ENCODE measurements at places on chromosomes 7 and 10.

DNA sequence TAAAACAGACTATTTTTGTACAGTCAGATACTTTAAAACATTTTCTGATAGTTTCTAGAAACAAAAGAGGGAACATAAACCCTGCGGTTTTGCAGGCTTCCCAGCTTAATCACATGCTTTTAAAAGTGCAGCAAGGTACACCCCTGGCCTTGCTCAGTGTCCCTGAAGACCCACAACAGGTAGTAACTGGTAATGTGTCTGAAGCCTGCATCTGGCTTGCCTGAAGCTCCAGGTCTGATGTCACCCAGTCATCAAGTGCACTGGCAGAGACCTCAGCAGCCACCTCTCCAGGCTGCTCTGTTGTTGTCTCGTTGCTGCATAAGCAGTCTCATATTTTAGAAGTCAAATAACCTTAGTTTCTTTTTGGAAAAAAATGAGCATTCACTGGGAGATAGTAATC is 376.1 kb upstream of the MTPN start:
- no peak for DNase-seq

GRCh38 chr10:96672481-96673175 is 47.7 kb downstream of the PIK3AP1 start:
- no peak for DNase-seq

DNA sequence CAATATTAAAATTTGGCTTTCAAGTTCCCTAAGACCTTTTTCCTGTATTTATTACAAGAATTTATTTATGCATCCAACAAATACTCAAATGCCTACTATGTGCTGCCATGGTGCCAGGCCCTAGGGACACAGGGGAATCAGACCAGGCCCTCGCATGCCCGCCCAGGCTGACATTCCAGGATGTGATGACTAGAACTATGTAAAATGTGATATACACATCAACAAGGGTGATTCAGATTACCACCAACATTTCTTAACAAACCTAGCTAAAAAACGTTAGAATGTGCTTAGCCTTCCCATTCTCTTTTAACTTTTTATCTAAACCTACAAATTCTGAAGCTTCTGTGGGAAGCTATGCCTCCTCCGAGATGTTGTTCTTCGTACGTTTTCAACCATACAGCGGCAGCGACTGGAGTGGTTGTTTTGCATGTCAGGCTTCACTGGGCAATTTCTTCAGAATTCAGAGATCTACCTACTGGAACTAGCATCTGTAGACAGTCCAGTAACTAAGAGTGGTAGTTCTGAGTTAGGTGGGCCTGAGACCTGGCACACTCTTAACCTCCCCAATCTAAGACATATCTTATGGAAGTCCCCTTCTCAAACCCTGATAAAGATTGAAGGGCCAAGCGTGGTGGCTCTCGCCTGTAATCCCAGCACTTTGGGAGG is 22.1 kb downstream of the GNA12 start:
- DNase-seq, result peak; percentile 91

- DNase-seq, result peak; percentile 27
These were observed 45.2 kb downstream of the PNLIPRP3 start for GRCh38 chr10:116472891-116473290.

DNA sequence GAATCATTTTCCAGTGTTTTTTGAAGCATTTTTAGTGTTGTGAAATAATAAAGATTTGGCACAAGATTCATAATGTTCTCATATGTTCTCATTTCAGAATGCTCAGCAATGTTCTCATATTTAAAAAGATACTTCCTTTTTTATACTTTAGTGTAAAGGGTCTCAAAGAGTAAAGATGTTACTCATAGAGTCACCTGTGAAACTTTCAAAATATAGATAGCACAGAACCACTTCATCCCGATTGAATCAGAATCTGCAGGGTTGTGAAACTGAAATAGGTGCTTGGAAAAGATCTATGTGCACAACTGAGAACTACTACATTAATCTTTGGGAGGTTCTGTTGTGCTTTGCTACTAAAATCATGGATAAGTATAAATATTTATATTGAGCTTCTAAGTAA is 144.7 kb downstream of the MDFIC start:
- DNase-seq, result no peak

- DNase-seq, result no peak
These were observed 14.0 kb downstream of the ITGB1 start for GRCh38 chr10:32943854-32944661.

- no peak for DNase-seq
These were observed 143.2 kb downstream of the PRKG1 start for GRCh38 chr10:51217505-51217904.

DNA sequence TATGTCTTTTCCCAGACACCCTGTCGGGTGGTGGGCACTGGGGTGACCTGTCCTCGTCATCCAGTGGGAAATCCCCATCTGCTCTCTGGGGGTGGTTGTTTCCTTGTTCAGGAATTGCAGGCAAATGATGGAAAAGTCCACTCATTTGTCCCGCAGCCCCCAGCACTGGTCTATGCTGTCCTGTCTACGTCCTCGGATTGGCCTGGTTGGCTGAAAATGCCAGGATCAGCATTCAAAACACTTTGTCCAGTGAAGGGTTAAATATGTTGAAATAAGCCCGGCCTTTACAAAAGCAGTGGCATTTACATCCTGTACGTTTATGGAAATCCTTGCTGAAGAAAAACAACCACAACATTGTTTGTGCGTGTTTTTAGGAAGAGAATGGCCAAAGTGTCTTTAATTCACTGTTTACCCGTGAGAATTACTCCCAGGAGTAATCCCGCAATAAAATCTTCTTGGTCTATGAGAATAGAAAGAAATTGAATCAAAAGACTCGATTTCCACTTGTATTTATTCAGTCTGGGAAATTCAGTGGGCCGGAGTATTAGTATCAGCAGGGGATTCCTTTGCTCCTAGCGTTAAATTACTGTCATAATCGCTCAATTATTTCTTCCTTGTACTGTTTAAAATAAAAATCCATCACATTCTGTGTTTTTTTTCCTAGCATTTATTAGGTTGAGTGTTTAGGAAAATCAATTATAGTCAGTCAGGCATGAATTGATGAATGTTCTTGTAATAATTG is 116.8 kb upstream of the SH2B2 start:
- no peak for DNase-seq

DNA sequence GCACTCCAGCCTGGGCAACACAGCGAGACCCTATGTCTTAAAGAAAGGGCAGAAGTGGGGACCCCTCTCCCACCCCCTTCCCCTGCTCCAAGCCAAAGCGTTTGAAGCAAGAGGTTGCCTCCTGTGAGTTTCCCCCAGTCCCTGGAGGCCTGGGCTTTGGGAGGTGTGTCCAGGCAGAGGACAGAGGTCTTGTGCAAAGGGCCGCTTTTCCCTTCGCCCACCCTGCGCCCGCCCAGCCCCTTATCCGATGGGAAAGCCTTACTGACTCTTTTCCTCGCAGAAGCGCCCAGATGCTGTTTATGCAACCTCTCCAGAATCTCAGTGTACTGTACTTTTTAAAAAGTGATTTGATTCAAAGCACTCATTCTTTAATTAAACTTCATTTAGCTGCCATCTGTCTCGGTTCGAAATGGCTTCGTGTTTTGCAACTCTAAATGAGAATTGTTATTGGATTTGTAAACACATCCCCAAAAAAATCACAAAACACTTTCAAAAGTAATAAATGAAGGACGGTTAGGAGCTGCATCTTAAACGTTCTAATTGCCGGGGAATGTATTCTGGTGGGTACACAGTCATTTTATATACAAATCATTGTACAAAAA is 50.5 kb upstream of the GTF2I start:
- no peak for DNase-seq

- no peak for DNase-seq
These were observed 2.6 kb downstream of the CNPY4 start for GRCh38 chr7:100122067-100122466.

GRCh38 chr7:84088802-84089201 is 105.8 kb downstream of the SEMA3A start:
- DNase-seq, result no peak

- no peak for DNase-seq
These were observed 942 bp upstream of the KIAA1217 start for GRCh38 chr10:24207781-24208611.

GRCh38 chr7:123571684-123572083 is 14.1 kb upstream of the NDUFA5 start:
- DNase-seq, result no peak

DNA sequence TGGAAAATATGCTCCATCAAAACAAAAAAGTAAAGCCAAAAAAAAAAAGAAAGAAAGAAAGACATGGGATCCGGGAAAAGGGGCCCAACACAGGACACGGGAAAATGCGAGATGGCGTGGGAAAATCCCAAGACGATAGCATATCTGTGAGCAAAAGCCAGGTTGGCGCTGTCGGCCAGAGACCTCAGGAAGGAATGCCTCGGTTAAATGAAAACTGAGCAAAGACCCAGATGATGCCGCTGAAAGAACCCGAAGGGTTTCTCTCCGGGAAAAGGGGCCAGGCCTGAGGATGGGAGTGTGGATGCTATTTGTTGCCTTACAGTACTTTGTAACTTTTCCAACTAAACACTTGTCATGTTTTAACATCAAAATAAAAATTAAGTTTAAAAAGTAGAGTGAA is 49.5 kb upstream of the PPP2R2D start:
- DNase-seq, result peak; percentile 12

- no peak for DNase-seq
These were observed 5.3 kb downstream of the DYDC1 start for GRCh38 chr10:80351220-80351619.

- peak; percentile 20 for DNase-seq
These were observed 62.8 kb downstream of the CXCL12 start for GRCh38 chr10:44322137-44322536.

DNA sequence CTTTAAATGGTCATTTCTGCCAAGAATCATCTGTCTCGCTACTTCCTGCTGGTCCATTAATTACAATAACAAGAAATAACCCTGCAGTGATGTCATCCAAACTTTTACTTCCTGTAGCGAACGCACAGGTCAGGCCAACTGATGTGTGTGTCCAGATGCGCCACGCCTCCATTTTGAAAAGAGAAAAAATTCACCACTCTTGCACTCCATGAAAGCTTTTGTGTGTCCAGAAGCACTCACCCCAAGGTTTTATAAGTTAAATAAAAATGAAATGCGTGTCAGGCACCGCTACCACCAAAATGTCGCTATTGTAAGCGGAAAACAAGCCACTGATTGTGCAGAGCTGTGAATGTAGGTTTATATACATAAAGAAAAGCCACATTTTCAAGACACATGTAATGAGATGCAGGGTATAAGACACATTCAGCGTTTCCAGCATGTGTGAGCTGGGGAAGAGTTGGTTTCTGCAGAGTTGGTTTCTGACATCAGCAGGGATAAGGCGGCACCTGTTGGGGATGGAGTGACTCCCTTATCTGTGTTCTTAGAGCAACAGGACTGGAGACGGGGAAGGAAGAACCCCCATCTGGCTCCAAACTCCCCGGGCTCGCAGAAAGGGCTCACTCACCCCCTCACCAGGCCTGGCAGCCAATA is 83.3 kb downstream of the CTBP2 start:
- no peak for DNase-seq

- no peak for DNase-seq
These were observed 482.0 kb upstream of the MGMT start for GRCh38 chr10:128985036-128985435.

- DNase-seq, result no peak
These were observed 471.7 kb downstream of the AUTS2 start for GRCh38 chr7:70069977-70070376.

- DNase-seq, result peak; percentile 61
These were observed 62.6 kb downstream of the ADK start for GRCh38 chr10:74213571-74214162.

DNA sequence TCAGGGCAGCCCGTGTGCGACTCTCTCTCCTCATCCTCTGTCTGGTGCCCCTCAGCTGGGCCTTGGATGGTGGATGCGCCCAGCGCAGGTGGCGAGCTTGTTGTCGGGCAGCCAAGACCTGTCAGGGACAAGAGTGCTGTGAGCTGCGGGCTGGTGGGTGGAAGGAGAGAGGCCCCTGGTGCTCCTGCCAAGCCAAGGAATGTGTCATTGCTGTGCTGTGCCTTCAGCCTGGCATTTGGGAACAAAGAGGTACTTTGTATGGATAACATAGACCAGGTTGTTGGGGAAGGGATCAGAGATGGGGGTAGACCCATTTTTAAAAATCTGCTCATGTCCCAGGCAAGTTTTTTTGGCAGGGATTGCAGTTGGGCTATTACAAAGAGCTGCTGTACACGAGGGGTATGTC is 120.9 kb downstream of the PKD1L1 start:
- DNase-seq, result no peak

- DNase-seq, result no peak
These were observed 155.7 kb upstream of the TNS3 start for GRCh38 chr7:47737601-47738000.

GRCh38 chr10:17113346-17113745 is 16.3 kb downstream of the CUBN start:
- DNase-seq, result peak; percentile 20

- DNase-seq, result no peak
These were observed 65.6 kb upstream of the TMEM72 start for GRCh38 chr10:44845361-44846175.

- no peak for DNase-seq
These were observed 13.9 kb upstream of the PPP3CB start for GRCh38 chr10:73509695-73510094.

DNA sequence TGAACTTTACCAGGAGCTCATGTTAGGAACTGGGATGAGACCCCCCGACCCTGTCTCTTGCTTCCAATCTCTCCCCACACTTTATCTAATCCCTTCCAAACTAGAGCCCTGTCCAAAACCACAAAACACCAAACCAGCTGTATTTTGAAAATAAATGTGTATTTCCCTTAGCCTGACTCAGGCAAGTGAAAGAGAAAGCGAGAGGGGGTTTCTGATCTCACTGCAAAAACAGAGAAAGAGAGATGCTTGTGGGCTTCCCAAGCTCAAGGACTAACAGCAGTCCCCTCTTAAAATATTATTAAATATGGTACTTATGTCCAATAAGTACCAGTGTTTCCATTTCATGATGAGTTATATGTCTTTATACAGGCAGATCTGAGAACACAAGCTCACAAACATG is 122.0 kb downstream of the AGMO start:
- no peak for DNase-seq

DNA sequence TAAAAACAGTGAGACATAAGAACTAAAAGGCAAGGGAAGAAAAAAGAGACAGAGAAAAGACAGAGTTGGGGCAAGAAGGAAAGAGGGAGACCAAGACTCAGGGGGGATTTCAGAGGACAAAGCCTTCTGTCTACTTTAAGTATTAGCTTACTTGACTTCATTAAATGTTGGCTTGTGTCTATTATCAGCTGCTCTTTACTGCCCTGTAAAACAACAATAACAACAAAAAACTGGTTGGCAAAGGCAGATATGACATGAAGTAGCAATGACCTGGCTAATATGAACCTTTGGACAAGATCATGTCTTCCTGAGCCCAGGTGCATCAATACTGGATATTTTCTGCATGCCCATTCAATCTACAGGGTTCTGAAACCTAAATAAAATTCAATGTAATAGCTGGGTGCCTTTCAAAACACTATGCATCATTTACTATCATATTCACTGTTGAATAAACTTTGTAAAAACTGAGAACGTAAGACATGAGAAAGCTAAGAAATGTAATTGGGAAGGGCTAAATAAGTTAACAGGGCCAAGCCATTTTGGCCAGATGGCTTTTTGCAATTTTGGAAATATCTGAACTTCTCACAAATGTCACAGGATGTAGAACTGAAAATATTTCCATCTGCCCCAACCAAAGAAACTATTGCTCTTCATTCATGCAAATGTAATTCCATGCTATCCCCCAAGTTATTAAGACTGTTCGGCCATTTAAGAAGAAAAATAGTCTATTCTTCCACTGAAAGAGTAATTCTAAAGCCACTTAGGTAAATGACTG is 49.4 kb downstream of the LRRN3 start:
- DNase-seq, result no peak

- DNase-seq, result no peak
These were observed 47.9 kb upstream of the SKAP2 start for GRCh38 chr7:26912338-26912737.

GRCh38 chr7:151539088-151539671 is 19.5 kb upstream of the RHEB start:
- DNase-seq, result no peak

GRCh38 chr10:132058793-132059759 is 6.7 kb upstream of the JAKMIP3 start:
- no peak for DNase-seq

Data from GM23248 (cell line).